Head of caudate nucleus (tissue), 42 donors: ENCODE measurements at places on chromosomes 3 and 15.

- DNase-seq: no peak
Measured at GRCh38 chr15:66936861-66937582, 128.4 kb upstream of the SMAD3 start.

- no peak for DNase-seq
Measured at GRCh38 chr3:22106213-22106896, 355.3 kb upstream of the ZNF385D start.

DNA sequence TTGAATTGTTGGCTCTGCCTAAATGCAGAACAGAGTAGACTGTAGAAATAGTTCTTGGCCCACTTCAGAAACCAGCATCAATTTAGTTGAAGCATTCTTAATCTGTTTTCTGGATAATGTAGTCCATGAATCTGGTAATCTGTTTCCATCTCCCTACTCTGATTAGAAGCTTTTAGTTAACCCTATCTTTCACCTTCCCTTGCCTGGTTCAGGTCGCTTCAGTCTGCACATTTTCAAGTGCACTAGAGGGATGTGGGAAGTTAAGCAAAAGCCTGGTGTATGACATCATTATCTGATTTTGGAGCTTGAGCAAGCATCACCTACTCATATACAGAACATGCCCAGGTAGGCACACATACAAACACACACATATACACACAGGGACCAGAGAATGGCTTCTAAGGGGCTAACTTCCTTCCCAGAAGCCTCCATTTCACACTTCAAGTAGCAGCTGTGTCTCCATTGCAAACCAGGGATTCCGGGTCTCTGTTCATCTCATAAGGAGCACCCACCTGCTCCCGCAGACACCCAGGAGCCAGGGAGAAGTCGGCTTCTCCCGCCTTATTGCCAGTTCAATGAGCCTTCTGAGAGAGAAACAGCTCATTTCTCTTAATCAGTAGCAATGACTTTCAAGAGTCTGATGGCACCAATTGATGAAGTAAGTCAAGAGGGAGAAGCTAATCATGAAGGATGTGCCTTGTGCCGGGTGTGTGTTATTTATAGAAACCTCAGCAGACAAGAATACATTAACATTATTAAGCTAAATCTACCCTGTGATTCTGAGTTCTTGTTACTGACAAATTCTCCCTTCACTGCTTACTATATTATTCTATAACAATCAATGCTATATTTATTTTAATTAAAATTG is 347.9 kb upstream of the STAC start:
- no peak for DNase-seq

DNA sequence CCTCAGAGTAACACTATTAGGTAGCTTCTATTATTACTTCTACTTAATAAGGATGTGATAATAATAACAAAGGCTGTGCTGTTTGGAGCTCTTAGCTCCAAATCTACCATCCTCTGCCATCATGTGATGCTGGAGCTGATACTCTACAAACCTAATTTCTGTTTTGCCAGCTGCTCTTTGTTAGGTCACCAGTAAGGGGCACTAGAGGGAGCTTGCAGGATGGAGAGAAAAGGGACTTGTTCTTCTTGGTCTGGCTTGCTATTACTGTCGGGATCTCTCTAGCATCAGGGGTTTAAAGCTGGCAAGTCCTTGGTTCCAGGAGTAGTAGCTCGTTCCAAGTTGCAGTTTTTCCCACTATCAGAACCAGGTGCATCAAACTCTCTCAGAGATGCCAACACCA is 194.9 kb upstream of the KBTBD8 start:
- peak; percentile 49 for DNase-seq

DNA sequence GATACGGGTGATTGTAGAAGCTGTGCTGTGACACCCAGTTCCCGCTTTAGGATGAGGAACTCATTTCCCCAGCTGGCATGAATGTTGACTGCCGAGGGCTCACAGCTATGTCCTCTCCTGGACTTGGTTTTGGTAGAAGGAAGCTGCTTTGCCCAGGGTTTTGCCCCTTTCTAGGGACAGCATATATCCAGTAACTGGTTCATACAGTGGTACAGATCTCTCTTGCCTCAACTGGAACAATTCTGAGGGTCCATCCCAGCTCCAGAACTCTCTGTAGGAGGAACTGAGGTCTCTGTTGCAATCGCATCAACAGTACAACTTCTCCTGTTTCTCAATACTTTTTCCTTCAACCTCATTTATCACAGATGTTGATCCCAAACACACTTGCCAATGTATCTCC is 54.5 kb upstream of the FNDC3B start:
- DNase-seq: peak; percentile 36

- DNase-seq: no peak
Measured at GRCh38 chr3:34056951-34057390, 258.5 kb downstream of the PDCD6IP start.

DNA sequence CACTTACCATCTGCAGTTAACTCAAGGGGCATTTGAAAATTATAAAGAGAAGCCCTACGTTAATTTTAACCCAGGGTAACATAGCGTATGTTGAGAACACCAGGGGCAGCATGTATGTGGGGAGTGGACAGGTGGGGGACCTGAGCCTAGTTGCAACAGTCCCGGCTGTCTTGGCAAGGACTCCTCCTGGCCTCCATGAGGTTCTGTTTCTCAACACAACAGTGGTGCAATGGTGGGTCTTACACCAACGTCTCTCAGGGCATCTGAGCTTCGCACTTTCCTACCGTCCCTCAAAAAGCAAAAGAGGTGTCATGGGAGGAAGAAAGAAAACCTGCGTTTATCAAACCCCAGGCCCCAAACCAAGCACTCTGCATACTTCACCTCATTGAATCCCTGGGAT is 50.6 kb downstream of the MGLL start:
- no peak for DNase-seq

- no peak for DNase-seq
Measured at GRCh38 chr15:80685628-80686027, 9.5 kb upstream of the ABHD17C start.

DNA sequence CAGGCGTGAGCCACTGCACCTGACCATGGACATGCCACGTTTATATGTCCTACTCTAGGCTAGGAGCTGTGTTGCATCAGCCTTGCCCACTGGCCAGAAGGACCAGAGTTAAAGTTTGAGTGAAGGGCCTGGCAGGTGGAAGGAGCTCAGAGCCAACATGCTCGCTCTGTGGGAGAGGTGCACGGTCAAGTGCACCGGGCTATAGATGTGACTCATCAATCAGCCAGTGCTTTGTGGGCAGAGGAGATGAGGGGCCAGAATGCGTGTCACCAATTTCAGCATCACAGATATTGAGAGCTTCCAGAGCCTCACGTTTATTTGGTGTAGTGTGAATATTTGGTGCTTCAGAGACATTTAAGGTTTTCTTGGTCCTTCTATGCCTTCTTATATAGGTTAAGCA is 137.3 kb upstream of the KBTBD8 start:
- DNase-seq: no peak

- no peak for DNase-seq
Measured at GRCh38 chr3:189632242-189632641, 1.1 kb downstream of the TP63 start.

DNA sequence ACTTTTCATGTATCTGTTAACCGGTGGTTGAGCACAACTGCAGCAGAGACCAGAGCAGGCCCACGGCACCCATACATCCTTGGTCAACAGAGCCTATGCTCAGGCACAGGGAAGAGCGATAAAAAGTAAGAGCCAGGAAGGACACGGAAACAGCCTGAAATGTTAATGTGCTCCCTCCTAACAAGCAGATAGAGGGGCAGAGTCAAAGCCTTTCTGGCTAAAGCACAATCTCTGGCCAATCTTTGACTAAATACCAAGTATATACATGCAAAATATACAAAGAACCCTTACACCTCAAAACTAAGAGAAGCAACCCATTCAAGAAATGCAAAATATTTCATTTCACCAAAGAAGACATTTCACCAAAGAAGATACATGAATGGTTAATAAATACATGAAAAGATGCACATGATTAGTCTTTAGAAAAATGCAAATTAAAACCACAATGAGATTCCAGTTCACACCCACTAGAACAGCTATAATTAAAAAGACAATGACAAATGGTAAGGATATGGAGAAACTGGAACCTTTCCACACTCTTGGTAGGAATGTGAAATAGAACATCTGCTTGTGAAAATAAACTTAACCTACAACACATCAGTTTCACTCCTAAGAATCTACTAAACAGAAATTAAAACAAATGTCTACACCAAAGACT is 88.0 kb downstream of the OSBPL10 start:
- no peak for DNase-seq

- no peak for DNase-seq
Measured at GRCh38 chr3:52784021-52784621, 6.7 kb downstream of the ITIH1 start.

- DNase-seq: no peak
Measured at GRCh38 chr3:11559816-11560633, 83.7 kb downstream of the VGLL4 start.

DNA sequence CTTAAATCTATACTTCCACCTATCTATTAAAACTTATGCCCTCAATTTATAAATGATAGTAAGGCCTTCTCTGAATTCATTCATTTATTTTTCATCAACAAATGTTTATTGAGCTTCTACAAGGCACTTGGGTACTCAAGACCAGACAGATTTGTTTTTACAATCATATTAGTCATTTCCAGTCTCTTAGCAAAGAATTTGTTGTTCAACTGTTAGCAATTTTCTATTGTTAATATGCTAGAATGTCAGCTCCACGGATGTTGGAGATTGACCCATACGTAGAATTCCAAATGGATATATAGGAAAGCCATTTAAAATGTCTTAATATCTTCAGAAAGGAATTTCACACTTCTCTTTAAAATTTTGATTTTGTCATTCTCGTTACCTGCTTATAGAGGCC is 36.7 kb downstream of the ZBTB38 start:
- no peak for DNase-seq

GRCh38 chr3:24060055-24060454 is 115.0 kb downstream of the NR1D2 start:
- no peak for DNase-seq

- DNase-seq: no peak
Measured at GRCh38 chr3:114566767-114567166, 272.9 kb downstream of the TIGIT start.

DNA sequence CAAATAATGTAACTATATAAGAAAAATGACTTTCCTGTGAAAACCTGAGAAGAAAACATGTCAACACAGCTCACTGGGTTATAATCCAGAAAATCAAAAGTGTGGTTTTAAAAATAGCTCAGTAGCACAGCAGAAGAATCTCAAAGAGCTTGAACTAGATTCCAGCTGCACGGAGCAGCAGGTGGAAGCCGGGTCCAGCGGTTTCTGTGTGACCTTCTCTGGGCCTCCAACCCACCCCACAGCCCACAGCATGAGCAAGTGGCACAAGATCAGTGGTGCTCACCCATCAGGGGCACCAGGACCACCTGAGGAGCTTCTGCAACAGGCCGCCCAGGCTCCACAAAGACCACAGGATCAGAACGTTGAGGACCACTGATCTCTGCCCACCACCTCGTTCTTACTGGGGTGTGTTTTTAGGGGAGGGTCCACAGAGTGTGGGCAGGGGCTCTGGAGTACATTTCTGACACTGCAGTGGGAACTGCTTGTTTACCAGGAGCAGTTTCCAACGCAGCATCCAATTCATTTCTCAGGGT is 23.2 kb downstream of the SLC41A3 start:
- no peak for DNase-seq

GRCh38 chr15:28900041-28900891 is 14.5 kb downstream of the APBA2 start:
- no peak for DNase-seq

DNA sequence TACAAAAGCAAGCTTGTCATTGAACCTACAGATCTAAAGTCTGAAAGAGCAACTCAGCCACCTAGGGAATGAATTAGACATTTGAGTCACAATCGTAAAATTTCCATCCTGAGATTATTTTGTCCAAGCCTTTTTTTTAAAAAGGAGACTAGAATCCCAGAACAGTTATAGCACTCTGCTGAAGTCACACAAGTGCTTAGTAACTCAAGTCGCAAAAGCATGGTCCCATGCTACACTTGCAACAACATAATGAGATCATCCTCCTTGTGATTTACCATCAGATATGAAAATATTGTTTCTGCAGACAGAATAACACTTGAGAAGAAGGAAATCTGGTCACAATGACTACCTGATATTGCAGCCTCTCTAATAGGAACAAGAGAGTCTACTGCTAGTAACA is 106.7 kb downstream of the ZIC4 start:
- DNase-seq: no peak

DNA sequence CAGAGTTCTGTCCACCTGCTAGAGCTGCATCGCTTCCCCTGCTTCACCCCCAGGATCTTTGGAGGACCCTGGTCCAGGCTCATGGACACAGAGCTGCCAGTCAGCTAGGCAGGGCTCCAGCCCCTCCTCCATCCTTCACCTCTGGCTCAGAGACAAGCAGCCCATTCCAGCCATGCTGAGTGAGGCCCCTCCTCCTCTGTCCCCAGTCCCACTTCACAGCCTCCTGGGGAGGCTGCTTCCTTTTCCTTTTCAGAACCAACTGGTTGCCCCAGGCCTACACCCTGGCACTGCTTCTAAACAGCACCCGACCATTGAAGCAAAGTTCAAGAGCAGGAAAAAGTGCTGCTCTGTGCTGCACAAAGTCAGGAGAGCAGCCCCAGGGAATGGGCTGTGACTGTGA is 22.2 kb downstream of the IQSEC1 start:
- no peak for DNase-seq

- DNase-seq: no peak
Measured at GRCh38 chr3:32083702-32084270, 22.6 kb upstream of the GPD1L start.

GRCh38 chr3:72067721-72068120 is 282.8 kb upstream of the PROK2 start:
- no peak for DNase-seq

- DNase-seq: no peak
Measured at GRCh38 chr15:101118615-101119014, 133.2 kb downstream of the CHSY1 start.

DNA sequence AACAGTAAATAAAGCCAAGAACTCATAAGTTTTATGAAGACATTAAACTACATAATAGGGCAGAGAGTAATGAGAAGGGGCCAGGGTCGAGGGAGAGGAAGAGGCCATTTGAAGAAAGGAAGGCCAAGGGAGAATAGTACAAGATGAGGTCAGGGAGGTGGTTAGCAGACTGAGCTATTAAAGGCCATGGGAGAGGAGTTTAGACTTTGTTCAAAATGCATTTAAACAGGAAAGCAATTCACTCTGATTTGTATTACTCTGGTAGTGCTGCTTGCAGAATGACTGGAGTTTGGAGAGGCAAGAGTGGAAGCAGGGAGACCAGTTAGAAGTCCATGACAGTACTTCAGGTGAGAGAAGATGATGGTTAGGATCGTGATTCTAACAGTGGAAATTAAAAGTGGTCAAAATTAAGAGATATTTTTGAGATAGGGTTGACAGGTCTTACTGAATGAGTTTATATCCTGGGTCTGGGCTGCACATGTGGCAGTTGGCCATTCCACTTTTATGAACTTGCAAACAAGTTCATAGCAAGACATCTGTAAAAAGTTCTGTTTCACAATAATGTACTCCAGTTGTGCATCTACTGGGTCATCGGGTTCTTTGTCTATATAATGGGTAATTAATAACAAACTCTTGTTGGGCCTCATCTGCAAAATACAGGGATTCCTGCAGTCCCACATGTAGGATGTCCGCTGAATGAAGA is 16.3 kb downstream of the PPP2R3A start:
- no peak for DNase-seq
